Prostate gland (tissue), 2 donors: ENCODE measurements at places on chromosomes 1 and 21.

DNA sequence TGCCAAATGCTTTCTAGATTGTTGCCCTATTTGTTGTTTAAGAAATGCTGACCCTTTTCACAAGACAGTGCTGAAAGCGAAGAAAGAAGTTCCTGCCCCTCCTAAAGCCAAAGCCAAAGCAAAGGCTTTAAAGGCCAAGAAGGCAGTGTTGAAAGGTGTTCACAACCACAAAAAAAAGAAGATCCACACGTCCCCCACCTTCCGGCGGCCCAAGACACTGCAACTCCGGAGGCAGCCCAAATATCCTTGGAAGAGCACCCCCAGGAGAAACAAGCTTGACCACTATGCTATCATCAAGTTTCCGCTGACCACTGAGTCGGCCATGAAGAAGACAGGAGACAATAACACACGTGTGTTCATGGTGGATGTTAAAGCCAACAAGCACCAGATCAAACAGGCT, 55.7 kb downstream of the PSMG1 start:
- H3K4me1 ChIP-seq, result no peaks in the 10 kb centered on the region
- no peaks in the 10 kb centered on the region for H3K36me3 ChIP-seq
- no peaks in the 10 kb centered on the region for H3K27me3 ChIP-seq
- no peak overlapping the region for H3K27ac ChIP-seq

GRCh38 chr1:204283711-204284651, 70.2 kb upstream of the GOLT1A start:
- peaks cover 26% of the 10 kb centered on the region for H3K4me1 ChIP-seq
- DNase-seq, result no peak
- H3K36me3 ChIP-seq, result no peaks in the 10 kb centered on the region
- H3K27me3 ChIP-seq, result no peaks in the 10 kb centered on the region
- no peak overlapping the region for H3K4me3 ChIP-seq

GRCh38 chr21:42037943-42038342, 27.8 kb upstream of the ZBTB21 start:
- no peaks in the 10 kb centered on the region for H3K36me3 ChIP-seq
- no peak overlapping the region for H3K4me3 ChIP-seq

DNA sequence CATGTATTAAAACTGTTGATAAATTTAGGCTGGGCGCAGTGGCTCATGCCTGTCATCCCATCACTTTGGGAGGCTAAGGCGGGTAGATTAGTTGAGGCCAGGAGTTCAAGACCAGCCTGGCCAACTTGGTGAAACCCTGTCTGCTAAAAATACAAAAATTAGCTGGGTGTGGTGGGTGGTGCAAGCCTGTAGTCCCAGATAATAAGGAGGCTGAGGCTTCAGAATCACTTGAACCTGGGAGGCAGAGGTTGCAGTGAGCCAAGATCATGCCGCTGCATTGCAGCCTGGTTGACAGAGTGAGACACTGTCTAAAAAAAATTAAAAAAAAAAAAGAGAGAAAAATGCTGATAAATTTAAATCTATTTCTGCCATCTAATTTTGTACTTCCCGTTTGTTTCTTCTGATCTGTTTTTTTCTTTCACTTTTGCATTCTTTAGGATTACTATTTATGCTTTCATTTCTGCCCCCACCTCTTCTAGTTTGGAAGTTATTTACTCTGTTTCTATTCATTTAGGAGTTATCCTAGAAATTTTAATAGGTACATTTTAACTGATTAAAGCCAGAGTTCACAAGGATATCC, 3.2 kb upstream of the DENND1B start:
- H3K27ac ChIP-seq, result no peak overlapping the region
- no peaks in the 10 kb centered on the region for H3K27me3 ChIP-seq
- H3K4me3 ChIP-seq, result no peak overlapping the region
- H3K4me1 ChIP-seq, result peaks cover 10% of the 10 kb centered on the region
- no peaks in the 10 kb centered on the region for H3K36me3 ChIP-seq
- no peak for DNase-seq

GRCh38 chr1:27367160-27367650, 444 bp upstream of the MAP3K6 start:
- H3K27me3 ChIP-seq, result no peaks in the 10 kb centered on the region
- DNase-seq, result no peak
- H3K27ac ChIP-seq, result peak overlapping the region; percentile 99
- no peaks in the 10 kb centered on the region for H3K36me3 ChIP-seq

GRCh38 chr1:22953057-22953739, 19.5 kb downstream of the LACTBL1 start:
- H3K4me3 ChIP-seq, result no peak overlapping the region
- peaks cover 5% of the 10 kb centered on the region for H3K27me3 ChIP-seq
- H3K36me3 ChIP-seq, result no peaks in the 10 kb centered on the region
- DNase-seq, result no peak

DNA sequence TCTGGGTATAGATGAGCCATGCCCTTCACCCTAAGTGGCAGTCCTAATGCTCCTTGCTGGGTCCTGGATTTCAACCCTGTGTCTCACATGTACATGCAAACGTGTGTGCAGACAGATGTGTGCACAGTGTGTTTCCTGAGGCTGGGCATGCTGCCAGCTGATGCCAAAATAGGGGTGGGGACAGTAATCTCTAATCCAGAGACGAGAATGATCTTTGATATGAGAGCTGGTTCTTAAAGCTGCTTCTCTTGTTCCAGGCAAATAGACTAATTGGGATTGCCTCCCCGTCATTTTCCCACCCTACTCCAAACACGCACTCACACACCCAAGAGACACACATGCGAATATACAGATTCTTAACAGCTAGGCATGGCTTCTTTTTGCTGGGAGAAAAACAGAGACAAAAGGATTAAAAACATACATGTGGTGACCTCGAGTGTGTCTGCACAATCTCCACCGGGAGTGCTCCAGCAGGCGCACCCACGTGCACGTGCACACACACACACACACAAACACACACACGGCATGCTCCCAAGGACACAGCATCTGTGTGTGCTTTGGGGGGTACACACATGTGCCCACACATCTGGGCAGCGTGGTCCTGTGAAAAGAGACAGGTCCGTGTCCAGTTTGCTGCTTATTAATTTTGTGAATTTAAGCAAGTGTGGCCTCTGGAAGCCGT, 102.1 kb upstream of the ZBTB40 start:
- peaks cover 10% of the 10 kb centered on the region for H3K4me1 ChIP-seq
- H3K4me3 ChIP-seq, result no peak overlapping the region
- no peaks in the 10 kb centered on the region for H3K36me3 ChIP-seq
- no peak for DNase-seq
- no peaks in the 10 kb centered on the region for H3K27me3 ChIP-seq

DNA sequence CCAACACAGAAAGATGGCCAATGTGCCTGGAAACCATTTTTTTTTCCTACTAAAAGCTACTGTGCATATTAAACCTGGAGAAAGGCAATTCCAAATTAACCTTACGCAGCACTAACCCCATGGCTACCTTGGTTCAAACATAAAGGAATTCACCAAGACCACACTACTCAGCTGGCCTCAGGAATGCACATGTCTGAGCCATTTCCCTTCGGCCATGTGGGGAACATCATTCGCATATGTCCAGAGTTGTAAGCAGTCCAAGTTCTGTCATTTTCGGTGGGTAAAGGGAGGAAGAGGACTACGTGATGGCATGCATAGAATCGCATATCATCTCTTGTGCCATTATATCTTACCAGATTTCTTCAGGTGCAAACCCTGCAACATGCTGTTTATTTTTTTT, 175.4 kb downstream of the NTMT2 start:
- no peaks in the 10 kb centered on the region for H3K36me3 ChIP-seq
- H3K27me3 ChIP-seq, result no peaks in the 10 kb centered on the region
- no peak overlapping the region for H3K27ac ChIP-seq
- H3K4me3 ChIP-seq, result no peak overlapping the region

DNA sequence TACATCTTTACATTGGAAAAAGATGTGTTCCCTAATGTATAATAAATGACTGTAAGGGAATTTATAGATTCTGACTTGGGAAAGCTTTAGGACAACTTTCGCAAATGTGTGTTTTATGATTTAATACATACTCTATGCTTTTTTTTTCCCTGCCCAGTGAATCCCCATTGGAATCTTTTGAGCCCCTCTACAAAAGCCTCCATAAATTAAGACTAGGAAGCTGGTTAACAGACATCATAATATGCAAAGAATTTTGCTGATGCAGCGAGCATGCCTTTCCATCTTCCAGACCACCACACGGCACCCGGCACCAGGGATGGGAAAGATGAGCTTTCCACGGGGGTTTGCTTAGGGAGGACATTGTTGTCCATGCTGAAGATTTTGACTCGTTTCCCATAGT, 156.1 kb upstream of the IVNS1ABP start:
- no peaks in the 10 kb centered on the region for H3K36me3 ChIP-seq
- no peak overlapping the region for H3K27ac ChIP-seq
- no peak for DNase-seq
- no peaks in the 10 kb centered on the region for H3K4me1 ChIP-seq
- no peaks in the 10 kb centered on the region for H3K27me3 ChIP-seq
- H3K4me3 ChIP-seq, result no peak overlapping the region

GRCh38 chr1:109274533-109275476, 8.1 kb downstream of the PSRC1 start:
- peak overlapping the region; percentile 77 for H3K27ac ChIP-seq
- no peak overlapping the region for H3K4me3 ChIP-seq
- no peaks in the 10 kb centered on the region for H3K27me3 ChIP-seq
- DNase-seq, result peak; percentile 90

DNA sequence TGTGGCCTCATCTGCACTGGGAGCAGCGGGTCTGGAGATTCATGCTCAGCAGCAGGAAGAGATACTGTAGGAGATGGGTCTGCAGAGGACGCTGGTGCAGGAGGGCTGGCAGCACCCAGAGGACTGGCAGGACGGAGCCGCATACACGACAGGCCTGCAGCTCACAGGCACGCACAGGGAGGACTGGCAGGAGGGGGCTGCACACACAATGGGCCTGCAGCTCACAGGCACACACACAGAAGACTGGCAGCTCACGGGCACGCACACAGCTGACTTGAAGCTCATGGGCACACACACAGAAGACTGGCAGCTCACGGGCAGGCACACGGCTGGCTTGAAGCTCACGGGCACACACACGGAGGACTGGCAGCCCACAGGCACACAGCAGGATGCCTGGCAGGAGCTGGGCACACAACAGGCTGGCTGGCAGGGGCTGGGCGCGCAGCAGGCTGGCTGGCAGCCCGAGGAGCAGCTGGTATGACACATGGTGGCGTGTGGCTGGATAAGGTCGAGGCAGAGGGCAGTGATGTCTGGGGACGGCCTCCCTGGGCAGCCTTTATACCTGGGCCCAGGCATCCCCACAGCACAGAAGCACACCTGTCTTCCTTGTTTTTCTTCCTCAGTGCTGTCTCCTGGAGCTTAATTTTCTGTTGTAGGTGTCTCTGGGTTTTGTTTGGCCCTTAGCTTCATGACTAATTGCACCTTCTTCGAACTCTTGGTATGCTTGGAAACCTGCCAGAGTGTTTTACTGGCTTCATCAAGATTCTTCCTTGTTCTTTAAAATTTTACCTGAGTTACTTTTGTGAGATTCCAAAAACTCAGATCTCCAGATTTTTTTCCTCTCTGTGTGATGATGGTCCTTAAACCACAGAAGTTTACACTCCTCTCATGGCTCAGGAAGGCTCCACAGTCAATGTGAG, at the start of gene KRTAP12-2:
KRTAP12-2 (minus strand) TSS at position 527 of the 920 bp plus-strand sequence; CDS start at position 486, 41 bp downstream.
- no peaks in the 10 kb centered on the region for H3K27me3 ChIP-seq
- no peak for DNase-seq
- no peak within 1 kb of the TSS for H3K27ac ChIP-seq
- no peak within 1 kb of the TSS for H3K4me3 ChIP-seq
- H3K4me1 ChIP-seq, result no peaks in the 10 kb centered on the region

- H3K36me3 ChIP-seq, result no peaks in the 10 kb centered on the region
- H3K27me3 ChIP-seq, result no peaks in the 10 kb centered on the region
- no peaks in the 10 kb centered on the region for H3K4me1 ChIP-seq
- no peak overlapping the region for H3K4me3 ChIP-seq
- no peak for DNase-seq
- H3K27ac ChIP-seq, result no peak overlapping the region
These were observed 286.7 kb downstream of the HLX start for GRCh38 chr1:221165839-221166500.

DNA sequence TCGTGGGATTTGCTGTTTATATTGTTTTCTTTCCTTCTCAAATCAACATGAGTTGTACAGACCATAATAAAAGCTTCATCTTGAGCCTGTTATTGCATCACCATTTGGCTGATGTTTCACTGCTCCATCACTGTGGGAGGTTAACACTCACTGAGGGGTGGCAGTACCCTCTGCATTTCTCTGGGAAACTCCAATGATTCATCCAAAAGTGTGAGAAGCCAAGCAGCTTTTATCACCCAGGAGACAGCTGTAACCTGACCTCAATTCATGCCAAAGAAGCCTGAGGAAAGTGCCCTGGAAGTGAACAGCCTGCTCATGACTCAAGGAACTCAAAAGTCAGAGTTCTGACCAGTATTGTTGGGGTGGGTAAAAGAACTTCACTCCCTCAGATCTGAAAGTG, 84.1 kb downstream of the GPR88 start:
- no peak overlapping the region for H3K27ac ChIP-seq
- no peaks in the 10 kb centered on the region for H3K4me1 ChIP-seq
- H3K4me3 ChIP-seq, result no peak overlapping the region
- DNase-seq, result no peak
- no peaks in the 10 kb centered on the region for H3K27me3 ChIP-seq
- H3K36me3 ChIP-seq, result no peaks in the 10 kb centered on the region

DNA sequence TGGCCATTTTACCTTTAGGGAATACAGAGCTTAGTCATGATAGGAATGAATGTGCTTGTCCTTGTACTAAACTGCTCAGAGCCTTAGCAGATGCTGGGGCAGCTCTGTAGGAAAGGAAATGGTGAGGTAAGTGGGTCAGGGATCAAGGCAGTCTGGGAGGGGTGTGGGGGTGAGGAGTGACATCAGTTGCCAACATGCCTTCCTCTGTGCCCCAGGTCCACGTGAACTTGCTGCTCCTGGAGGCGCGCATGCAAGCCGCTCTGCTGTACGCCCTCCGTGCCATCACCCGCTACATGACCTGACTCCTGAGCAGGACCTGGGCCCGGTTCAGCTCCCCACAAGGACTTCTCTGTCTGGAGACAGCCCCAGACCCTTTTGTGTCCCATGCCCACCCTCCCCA, 21.2 kb downstream of the SESN2 start:
- no peak overlapping the region for H3K27ac ChIP-seq
- no peak overlapping the region for H3K4me3 ChIP-seq
- H3K4me1 ChIP-seq, result no peaks in the 10 kb centered on the region

DNA sequence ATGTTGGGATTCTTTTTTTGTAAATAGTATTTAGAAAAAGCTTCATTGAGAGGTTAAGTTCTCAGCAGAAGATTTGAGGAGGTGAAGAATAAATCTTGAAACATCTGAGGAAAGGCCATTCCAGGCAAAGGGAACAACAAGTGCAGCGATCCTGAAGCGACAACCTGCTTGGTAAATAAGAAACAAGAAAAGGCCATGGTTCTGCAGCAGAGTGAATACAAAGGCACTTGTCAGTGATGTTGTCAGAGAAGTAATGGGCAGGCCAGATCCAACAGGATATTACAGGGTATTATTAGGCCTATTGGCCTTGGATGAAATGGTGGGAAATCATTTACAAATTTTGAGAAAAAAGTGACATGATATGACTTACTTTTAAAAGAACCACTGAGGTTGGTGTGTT, 960.0 kb downstream of the PLA2G4A start:
- H3K27ac ChIP-seq, result no peak overlapping the region
- no peaks in the 10 kb centered on the region for H3K4me1 ChIP-seq
- DNase-seq, result no peak
- no peak overlapping the region for H3K4me3 ChIP-seq
- H3K27me3 ChIP-seq, result no peaks in the 10 kb centered on the region

GRCh38 chr1:27176954-27177353, 22.0 kb upstream of the SLC9A1 start:
- H3K4me3 ChIP-seq, result no peak overlapping the region
- no peaks in the 10 kb centered on the region for H3K4me1 ChIP-seq
- H3K36me3 ChIP-seq, result no peaks in the 10 kb centered on the region
- H3K27ac ChIP-seq, result no peak overlapping the region
- no peak for DNase-seq
